ENCODE measurements at places on chromosomes 6 and 20.

DNA sequence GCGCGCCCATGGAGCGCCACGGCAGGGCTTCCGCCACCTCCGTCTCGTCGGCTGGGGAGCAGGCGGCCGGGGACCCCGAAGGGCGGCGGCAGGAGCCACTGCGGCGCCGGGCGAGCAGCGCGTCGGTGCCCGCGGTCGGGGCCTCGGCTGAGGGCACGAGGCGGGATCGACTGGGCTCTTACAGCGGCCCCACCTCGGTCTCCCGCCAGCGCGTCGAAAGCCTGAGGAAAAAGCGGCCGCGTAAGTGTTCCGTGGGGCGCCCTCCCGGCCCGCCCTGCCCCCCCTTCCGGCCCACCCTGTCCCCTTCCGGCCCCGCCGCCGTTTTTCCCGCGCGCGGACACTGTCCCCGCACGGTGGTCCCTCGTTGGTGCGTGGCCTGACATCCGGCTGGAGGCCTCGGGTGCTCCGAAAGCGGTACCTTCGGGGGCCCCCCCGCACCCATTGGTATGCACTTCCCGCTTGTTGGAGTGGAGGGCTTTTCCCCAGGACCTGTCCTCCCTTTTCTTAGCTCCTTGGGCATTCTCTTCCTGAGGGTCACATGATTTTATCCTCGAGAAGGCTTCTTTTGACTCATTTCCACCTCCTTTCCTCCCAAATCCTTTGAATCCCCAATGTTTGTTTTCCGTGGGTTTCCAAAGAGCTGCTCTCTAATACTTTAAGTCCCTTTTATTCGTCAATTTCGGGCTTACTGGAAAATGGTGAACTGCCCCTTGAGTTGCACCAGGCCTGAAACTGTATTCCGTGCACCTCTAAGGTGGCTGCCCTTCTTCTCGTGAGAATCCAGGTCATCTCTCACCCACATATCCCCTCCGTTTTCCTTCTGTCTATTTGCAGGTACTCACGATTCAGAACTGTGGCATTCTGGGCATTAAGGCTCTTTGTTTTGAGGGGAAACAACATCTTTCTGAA is 556 bp downstream of the PANK2 start:
- DNase-seq, result no peak

DNA sequence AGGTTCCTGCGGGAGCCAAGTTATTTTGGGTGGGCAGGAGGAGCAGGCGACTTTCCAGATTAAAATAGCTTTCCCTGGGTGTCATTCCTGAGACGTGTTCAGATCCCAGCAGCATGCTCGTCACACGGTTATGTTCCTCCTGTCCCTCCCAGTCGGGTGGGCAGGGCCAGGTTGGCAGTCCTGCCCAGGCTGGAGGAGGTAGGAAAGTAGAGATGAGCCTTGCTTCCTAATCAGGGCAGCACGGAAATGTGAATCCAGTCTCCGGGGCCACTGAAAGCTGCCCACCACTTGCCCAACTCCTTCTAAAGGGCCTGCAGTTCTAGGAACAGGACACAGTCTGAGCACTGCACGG is 137.0 kb downstream of the MRPL14 start:
- DNase-seq, result no peak

GRCh38 chr6:44078827-44079671 is 48.2 kb downstream of the MRPL14 start:
- DNase-seq, result peak; percentile 82

DNA sequence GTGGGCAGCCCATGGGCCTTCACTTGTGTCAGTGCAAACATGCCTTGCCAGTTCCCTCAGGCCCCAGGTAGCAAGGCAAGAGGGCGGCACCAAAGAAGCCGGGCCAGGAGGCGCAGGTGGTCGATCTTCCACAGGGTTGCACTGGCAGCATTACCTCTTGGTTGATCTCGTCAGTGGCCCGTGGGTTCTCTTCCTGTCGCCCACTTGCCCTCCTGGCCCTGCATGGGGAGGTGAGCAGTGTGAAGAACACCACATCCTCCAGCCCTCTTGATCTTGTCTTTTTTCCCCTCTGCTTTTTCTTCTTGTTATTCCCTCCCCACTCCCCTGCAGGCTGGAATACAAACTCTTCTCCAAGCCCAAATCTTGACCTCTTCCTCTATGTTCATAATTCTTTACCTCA is 3.0 kb upstream of the CST11 start:
- no peak for DNase-seq

- DNase-seq, result peak; percentile 4
Observed at GRCh38 chr6:142187209-142187608, 40.1 kb downstream of the VTA1 start.

GRCh38 chr6:36729161-36729524 is 31.5 kb downstream of the RAB44 start:
- DNase-seq, result peak; percentile 48

DNA sequence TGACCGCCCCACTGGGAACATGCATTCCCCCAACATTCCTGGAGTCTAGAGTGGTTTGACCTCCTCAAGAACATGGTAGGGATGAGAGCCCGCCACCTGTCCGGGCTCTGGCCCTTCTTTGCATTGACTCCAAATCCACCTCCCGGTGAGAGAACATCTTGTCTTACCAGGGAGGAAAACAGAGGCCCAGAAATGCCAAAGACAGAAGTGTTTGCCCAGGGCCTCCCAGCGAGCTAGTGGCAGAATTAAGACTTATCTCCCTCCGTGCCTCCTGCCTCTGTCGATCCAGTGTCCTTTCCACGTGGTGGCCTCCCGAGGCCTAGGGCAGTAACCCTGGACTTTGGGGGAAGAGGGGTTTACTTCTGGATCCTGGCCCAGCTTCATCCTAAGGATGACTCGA is 134.8 kb downstream of the JPH2 start:
- no peak for DNase-seq
